Cardiac ventricle fibroblast (primary cell): ENCODE measurements at places on chromosomes 4 and X. TPM values are rescaled to one million over a fixed set of nuclear protein-coding genes. Genes with fewer than 3 reads are reported as not detected.

SFRP2 gene
- total RNA-seq = 0.19 TPM in 1 of 2 replicates, not detected in the other

C4orf36 gene
- total RNA-seq = not detected in 2 replicates

G3BP2 gene
- total RNA-seq = 87.3 and 94.4 TPM in 2 replicates

DAPP1 gene
- not detected in 2 replicates for total RNA-seq

ATP11C gene
- 24.7 and 32.3 TPM in 2 replicates for total RNA-seq

TMEM185A gene
- 10.1 and 17.2 TPM in 2 replicates for total RNA-seq

PCDH18 gene
- total RNA-seq = 224 and 247 TPM in 2 replicates

TLL1 gene
- total RNA-seq = 0.24 and 0.31 TPM in 2 replicates

FGA gene
- total RNA-seq = not detected in 2 replicates

SMR3B gene
- total RNA-seq = not detected in 2 replicates

CLDN34 gene
- not detected in 2 replicates for total RNA-seq

FAT1 gene
- 79.1 and 97.8 TPM in 2 replicates for total RNA-seq

SSX3 gene
- not detected in 2 replicates for total RNA-seq

CYSLTR1 gene
- total RNA-seq = not detected in 2 replicates

TCEANC gene
- 1.8 and 1.9 TPM in 2 replicates for total RNA-seq

PDZD4 gene
- total RNA-seq = 0.69 and 1.3 TPM in 2 replicates

SPOCK3 gene
- 0.12 and 0.34 TPM in 2 replicates for total RNA-seq

LNX1 gene
- total RNA-seq = 5.5 and 6.4 TPM in 2 replicates

PDGFRA gene
- total RNA-seq = 598 and 633 TPM in 2 replicates

CENPVL2 gene
- not detected in 2 replicates for total RNA-seq

LRRC66 gene
- total RNA-seq = 0.34 and 0.81 TPM in 2 replicates

CABS1 gene
- total RNA-seq = not detected in 2 replicates
